Left cardiac atrium (tissue), 4 donors: ENCODE measurements at places on chromosomes 3 and 15.

GRCh38 chr3:187281191-187281714 is 10.3 kb downstream of the MASP1 start:
- no peak for DNase-seq

GRCh38 chr15:67072958-67073357 is 7.6 kb downstream of the SMAD3 start:
- no peak for DNase-seq

DNA sequence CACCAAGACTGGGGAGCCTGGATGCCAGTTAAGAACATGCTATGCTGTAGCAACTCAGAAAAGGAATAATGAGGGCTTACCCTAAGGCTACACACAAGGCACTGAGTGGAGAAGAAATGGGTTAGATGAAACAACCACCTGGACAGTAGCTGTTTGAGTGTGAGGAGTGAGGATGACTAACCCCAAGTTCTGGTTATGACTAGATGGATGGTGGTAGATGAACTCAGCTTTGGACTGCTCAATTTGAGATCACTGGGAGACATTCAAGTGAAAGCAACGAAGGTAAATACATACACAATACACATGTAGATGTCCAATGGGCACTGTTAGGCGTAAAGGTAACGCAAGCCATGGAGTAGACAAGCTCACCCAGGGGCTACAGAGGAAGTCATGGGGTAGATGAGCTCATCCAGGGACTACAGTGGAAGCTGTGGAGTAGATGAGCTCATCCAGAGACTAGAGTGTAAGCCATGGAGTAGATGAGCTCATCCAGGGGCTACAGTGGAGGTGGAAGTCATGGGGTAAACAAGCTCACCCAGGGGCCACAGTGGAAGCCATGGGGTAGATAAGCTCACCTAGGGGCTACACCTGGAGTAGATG is 98.3 kb downstream of the ANO10 start:
- DNase-seq = no peak

- DNase-seq = no peak
These were observed 422.7 kb downstream of the EPHB1 start for GRCh38 chr3:135217730-135218129.

- DNase-seq = no peak
These were observed 81.3 kb downstream of the CHL1 start for GRCh38 chr3:277873-278272.

DNA sequence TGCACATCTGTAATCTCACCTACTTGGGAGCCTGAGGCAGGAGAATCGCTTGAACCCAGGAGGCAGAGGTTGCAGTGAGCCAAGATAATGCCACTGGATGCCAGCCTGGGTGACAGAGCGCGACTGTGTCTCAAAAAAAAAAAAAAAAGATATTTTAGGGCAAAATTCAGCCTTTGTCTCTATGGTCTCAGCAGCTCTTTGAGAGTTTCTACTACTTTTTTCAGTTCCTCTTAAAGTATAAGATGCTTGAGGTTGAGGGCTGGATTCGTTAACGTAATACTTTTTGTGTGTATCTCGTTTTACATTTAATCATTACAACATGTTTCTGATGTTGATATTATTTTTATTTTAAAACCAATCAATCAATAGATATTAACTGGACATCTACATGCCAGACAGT is 381.2 kb upstream of the TBL1XR1 start:
- DNase-seq = no peak

DNA sequence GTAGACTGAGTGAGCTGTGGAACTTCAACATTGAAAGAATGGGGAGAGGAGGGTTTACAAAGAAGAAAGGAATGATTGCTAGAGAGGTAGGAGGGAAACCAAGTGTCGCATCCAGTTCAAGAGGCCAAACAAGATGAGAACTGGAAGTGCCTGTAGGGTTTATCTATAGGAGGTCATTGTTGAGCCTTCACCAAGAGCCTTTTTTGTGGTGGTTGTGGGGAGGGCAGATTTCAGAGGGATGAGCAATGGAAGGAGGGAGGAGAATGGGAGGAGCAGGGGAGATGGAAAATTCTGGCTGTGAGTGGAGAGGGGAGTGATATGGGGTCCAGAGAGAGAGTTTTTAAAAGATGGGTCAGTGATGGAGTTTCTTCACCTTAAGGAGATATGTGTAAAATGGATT is 8.5 kb downstream of the PDIA5 start:
- no peak for DNase-seq

DNA sequence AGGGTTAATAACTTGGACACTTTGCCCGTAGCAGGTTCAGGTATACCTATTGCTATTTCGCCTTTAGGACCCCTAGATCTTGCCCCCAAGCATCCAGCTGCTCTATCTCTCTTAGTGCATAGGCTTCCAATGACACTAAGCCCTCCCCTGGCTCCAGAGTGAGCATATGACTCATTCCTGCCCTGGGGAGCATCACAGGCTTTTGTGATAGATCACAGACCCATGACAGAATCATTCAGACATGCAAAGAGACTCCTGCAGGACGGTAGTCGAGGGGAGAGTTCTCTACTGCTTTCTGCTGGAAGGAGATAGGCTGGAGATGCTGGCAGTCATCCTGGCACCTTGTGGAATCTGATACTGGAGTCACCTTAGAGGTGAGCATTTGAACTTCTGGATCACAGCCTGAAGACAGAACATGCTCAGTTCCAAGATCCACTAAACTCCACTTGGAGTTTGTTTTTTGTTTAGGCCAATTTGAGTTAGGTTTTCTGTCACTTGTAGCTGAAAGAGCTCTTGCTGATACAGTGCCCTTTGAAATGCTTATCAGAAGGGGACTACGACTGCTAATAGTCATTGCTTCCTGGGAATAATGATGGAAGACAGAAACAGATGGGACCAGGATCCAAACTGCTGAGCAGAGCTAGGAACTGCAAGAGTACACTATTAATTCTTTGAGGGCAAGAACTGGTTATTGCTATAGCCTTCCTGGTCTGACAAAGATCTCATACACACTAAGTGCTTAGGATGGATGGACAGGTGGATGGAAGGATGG is 11.0 kb downstream of the LYSMD2 start:
- DNase-seq = peak; percentile 64

- DNase-seq = no peak
These were observed 20.2 kb upstream of the DIPK2A start for GRCh38 chr3:143951351-143951971.

- DNase-seq = no peak
These were observed 112.5 kb downstream of the SRGAP3 start for GRCh38 chr3:9136746-9137465.

GRCh38 chr15:71078506-71079207 is 36.6 kb upstream of the THSD4 start:
- no peak for DNase-seq

GRCh38 chr3:54939557-54940300 is 11.9 kb upstream of the LRTM1 start:
- no peak for DNase-seq

- DNase-seq = no peak
These were observed 212.9 kb downstream of the TIGIT start for GRCh38 chr3:114506591-114507300.

GRCh38 chr3:41331041-41331440 is 131.7 kb downstream of the CTNNB1 start:
- DNase-seq = no peak

DNA sequence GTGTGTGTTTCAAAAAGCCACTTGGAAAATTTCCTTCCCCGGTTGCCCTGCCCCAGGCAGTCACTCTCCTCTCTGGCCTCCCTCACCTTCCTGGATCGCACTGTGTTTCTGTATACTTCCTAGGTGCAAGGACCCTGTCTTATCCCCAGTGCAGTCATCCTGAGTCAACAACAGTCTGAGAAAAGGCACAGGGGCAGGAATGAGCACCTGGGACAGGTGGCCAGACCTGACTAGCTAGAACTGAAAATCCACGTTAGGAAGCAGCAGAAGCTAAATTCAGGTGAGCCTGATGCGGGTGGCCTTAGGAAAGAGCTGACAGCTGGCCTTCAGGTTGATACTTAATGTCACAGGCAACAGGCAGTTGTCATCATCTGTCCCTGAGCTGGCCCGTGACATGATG is 62.9 kb upstream of the VGLL4 start:
- no peak for DNase-seq

- no peak for DNase-seq
These were observed 22.3 kb upstream of the ALDH1L1 start for GRCh38 chr3:126202680-126203079.

GRCh38 chr3:66260431-66260830 is 39.6 kb downstream of the SLC25A26 start:
- no peak for DNase-seq

- DNase-seq = no peak
These were observed 7.5 kb downstream of the PSTPIP1 start for GRCh38 chr15:77002436-77002835.

GRCh38 chr3:45211466-45212094 is 14.5 kb downstream of the TMEM158 start:
- no peak for DNase-seq

GRCh38 chr3:186717039-186717457 is at the start of gene KNG1:
Gene KNG1 (plus strand): TSS chr3:186717359. CDS start chr3:186717543, 184 bp downstream.
- no peak for DNase-seq

- no peak for DNase-seq
These were observed 28.0 kb upstream of the NDUFB4 start for GRCh38 chr3:120568202-120568531.

- DNase-seq = no peak
These were observed 5.2 kb downstream of the NKTR start for GRCh38 chr3:42605546-42606173.

DNA sequence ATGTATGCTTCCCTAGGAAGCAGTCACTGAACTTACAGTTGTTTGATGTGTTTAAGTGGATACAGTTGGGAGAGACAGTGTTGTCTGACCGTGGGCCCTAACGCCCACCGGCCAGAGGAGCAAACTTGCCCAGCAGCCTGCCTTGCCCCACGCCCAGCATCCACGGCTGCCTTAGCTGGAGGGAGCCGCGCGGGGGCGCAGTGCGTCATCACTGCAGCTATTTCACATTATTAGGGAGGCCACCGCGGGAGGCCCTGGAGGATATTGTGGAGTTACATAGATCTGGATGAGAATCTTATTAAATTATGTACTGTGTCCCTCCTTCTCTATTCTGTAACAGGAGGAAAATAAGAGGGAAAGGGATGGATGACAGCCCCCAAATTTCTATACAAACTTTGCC is 267.2 kb downstream of the GABRG3 start:
- no peak for DNase-seq

- no peak for DNase-seq
These were observed 43.2 kb downstream of the MAP3K13 start for GRCh38 chr3:185406121-185406620.

GRCh38 chr3:170128977-170129431 is 52.5 kb downstream of the PHC3 start:
- no peak for DNase-seq

- DNase-seq = no peak
These were observed 392.6 kb upstream of the NAALADL2 start for GRCh38 chr3:174466471-174467054.

DNA sequence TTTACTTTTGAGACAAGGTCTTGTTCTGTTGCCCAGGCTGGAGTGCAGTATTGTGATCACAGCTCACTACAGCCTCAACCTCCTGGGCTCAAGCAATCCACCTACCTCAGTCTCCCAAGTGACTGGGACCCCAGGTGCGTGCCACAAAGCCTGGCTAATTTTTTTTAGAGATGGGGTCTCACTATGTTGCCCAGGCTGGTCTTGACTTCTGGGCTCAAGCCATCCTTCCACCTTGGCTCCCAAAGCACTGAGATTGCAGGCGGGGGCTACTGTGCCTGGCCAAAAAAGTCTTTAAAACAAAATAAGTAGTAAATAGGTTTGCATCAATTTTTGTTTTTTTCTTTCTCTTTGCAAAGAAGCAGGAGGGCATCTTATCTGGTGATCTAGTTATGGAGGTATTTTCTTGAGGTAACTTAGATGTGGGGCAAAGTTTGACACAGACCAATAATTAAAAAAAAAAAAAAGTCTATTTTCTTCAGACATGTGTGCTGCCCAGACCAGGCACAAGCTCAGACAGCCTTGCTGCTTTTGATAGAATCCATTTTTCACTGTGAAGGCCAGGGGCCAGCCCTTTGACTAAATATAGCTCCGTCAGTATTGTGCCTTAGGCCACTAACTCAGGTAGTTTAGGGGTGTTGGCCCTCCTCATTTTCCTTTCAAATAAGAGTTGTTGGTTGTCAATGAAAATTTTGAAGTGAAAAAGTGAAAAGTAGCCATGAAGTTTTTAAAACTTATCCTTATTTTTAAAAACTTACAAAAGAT is 2.5 kb downstream of the ARL6IP5 start:
- DNase-seq = no peak

DNA sequence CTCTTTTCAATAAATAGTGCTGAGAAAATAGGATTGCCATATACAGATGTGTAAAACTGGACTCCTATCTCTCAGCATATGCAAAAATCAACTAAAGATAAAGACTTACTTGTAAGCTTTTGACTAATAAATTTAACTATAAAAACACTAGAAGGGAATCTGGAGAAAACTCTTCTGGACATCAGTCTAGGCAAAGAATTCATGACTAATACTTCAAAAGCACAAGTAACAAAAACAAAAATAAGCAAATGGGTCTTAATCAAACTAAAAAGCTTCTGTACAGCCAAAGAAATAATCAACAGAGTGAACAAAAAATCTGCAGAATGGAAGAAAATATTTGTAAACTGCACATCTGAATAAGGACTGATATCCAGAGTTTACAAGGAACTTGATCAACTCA is 1122.2 kb downstream of the TBL1XR1 start:
- DNase-seq = no peak

DNA sequence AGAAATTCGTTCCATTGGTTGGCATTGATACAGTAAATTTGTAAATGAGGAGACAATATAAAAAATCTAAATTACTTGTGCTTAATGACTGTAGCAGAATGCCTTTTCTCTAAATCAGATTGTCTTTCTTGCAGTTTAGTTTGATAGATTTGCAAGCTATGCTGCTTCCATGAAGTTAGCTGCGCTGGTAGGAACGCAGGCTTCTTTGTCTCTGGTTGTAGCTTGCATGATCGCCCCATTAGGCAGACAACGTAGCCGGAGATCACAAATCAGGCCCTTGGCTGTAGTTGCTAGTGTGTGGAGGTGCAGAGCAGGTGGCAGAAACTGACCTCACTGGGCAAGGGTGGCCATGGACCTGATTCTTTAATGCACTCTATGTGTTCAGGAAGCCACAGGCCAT is 6.1 kb downstream of the ZIC1 start:
- DNase-seq = no peak

GRCh38 chr3:69273896-69274295 is 112.0 kb downstream of the FRMD4B start:
- DNase-seq = no peak

DNA sequence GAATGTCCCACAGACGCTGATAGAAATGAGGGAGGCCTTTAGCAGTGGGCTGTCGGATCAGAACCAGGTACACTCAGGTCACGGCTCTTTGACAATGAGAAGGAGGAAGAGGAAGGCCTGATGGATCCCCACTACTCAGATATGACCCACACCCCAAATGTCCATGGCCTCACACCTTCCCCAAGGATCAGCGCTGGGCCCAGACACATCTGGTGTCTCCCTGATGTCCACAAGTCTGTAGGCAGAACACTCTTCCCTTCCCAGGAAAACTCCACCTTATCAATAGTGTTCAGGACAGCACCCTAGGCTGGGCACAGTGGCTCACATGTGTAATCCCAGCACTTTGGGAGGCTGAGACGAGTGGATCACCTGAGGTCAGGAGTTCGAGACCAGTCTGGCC is 33.3 kb upstream of the SFMBT1 start:
- DNase-seq = no peak
